ENCODE measurements at places on chromosomes 1 and 21.

DNA sequence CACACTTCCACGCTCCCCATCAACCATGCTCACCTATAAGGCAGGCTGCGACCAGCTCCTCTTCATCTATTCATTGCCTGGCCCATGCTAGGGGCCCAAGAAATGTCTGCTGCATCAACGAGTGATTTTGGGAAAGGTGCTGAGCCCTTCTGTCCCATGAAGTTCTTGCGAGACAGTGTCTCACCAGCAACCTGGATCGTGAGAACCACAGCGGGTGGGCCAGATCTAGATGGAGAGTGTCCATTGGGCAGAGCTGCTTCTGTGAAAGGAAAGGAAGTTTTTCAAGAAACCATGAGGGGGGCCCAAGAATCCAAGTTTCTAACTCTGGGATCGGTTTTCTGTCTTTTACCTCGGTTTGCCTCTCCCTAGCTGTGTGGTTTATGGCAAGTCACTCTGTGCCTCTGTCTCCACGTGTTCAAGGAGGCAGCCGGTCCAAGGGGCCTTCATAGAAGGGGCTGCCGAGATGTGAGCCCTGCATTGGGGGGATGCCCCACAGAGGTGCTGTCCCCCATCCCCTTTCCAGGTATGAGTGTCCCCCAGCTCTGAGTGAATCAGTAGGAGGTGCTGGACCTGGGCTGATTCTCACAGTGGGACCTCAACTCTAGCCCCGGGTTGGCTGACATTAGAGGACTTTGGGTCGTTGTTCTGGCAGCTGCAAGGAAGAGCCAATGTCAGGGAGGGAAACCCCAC lies 8.3 kb upstream of the PADI1 start:
- no peak for DNase-seq

- no peak for DNase-seq
Observed at GRCh38 chr1:11331945-11332546, 59.0 kb downstream of the UBIAD1 start.

- DNase-seq, result no peak
Observed at GRCh38 chr1:93613898-93614297, 67.7 kb downstream of the BCAR3 start.

DNA sequence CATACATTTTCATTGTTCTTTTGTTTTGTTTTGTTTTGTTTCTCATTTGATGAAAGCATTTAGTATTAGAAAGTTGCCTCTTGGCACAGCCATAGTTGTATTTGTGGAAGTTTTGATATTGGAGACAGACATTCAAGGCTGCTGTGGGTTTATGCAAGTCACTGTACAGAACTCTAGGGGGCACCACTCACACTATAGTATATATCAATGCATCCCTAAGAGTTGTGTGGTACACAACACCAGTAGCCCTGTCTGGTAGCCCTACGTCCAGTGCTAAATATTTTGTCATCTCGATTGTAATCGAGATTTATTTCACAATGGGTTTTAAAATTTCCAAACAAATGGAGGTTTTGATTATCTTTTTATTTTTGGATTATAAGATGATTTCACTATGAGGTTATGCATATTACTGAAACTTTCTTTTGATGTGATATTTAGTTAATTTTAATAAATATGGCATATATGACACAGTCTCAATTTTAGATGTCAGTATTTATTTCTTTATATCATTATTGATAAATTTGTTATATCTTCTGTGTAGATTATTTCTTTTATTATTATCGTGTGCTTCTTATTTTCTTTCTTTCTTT lies 112.2 kb downstream of the NR5A2 start:
- DNase-seq, result peak; percentile 59

DNA sequence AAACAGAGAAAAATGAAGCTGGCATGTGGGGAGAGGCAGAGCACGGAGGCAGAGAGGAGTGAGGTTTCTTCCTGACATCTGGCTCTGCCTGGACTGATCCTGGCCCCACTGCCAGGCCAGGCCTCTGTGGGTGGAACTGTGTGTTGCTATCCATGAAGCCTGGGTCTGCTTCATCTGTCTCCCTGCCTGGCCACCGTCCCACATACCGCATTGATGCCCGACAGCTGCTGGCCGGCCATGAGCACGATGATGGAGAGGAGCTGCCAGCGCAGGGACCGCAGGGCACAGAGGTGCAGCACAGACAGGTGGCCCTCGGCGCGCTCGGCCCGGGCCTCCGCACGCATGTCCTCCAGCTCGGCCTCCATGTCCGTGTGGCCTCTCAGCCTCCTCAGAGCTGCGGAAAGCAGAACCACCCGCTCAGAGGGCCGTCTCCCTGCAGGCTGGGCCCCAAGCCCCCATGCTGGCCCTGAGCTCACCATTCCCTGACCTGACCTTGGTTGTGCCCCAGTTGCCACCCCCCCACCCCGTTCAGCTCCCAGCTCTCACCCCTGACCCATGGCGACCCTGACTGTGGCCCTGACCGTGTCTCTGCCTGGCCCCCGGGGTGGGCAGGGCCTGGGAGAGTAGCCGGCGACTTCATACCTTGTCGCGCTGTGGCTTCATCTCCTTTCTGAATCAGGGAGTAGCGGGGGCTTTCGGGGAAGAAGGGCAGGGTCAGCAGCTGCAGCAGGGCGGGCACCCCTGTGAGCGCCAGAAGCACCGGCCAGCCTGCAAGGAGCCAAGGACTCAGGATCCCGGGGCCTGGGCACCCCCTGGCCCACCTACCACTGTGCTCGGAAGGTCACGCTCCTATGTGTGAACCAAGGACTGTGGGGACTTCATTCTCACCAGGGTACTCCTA lies 11.5 kb downstream of the SLC2A7 start:
- DNase-seq, result no peak

All from kidney capillary endothelial cell (primary cell).